HCT116 (cell line): ENCODE measurements at places on chromosomes 7 and 10. TPM values are rescaled to one million over a fixed set of nuclear protein-coding genes. Genes with fewer than 3 reads are reported as not detected.

STOX1 gene
- total RNA-seq: 5.9 TPM

DNA sequence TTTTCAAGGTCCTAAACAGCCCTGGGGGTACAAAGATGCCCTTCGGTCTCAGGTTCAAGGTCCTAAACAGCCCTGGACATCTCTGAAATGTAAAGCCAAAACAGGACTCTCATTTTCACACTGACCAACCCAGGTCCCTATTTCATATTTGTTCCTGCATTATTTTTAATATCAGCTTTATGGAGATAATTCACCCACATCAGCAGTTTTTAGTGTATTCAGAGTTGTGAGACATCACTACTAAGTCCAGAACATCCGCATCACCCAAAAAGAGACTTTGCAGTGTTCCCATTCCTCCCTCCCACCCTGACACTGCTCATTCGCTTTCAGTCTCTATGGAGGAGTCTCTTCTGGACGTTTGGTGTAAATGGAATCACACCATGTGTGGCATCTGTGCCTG is 420.2 kb downstream of the PTPRN2 start:
- H3K4me3 ChIP-seq: no peak overlapping the region
- no peak overlapping the region for H3K27ac ChIP-seq
- no peaks in the 10 kb centered on the region for H3K36me3 ChIP-seq
- H3K4me1 ChIP-seq: no peaks in the 10 kb centered on the region
- no peak for DNase-seq

- no peak overlapping the region for H3K4me3 ChIP-seq
- no peaks in the 10 kb centered on the region for H3K27me3 ChIP-seq
- H3K36me3 ChIP-seq: no peaks in the 10 kb centered on the region
- no peak for DNase-seq
Observed at GRCh38 chr10:17021656-17022465, 107.8 kb downstream of the CUBN start.

DNA sequence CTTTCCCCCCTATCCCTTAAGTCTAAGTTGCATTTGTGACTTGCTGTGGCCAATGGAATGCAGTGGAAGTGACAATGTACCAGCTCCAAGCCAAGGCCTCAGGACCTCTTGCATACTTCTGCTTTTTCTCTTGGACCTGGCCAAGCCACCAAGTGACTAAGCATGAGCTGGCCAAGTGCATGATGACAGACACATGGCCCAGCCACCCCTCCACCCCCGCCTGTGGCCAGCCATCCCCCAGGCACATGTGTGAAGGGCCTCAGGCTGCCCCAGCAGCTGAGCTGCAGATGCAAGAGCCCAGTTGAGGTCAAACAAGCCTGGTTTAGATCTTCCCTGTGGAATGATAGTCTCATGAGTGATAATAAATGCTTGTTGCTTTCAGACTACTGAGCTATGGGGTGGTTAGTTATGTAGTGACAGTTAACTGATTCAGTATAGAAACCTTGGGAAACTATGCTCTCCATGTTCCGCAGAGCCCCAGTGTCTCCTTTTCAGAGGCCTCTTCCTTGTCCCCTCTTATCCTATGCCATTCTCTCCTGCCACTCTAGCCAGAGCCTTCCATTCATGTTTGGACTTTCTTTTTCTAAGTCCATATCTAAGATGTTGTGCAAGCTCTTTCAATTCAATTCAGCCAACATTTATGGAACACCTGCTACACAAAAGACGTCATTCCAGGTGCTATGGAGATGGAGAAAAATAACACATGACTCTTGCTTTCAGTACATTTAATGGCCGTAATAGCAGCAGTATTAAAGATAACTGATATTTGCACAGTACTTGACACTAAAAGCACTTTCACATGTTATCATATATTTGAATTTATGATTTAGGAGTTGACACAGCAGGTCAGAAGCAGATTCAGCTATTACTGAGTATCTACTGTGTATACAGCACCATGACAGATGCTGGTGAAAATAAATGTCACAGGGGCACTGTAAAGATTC is 55.5 kb upstream of the LOXL4 start:
- H3K36me3 ChIP-seq: no peaks in the 10 kb centered on the region
- H3K4me1 ChIP-seq: peaks cover 16% of the 10 kb centered on the region
- peak; percentile 83 for DNase-seq
- H3K27me3 ChIP-seq: peaks cover 5% of the 10 kb centered on the region; the same call in 1 of the 2 replicates
- no peak overlapping the region for H3K4me3 ChIP-seq
- no peak overlapping the region for H3K27ac ChIP-seq

GRCh38 chr10:124196659-124197058 is 103.3 kb upstream of the CHST15 start:
- H3K4me3 ChIP-seq: no peak overlapping the region
- peaks cover 15% of the 10 kb centered on the region; the same call in 1 of the 2 replicates for H3K4me1 ChIP-seq
- H3K36me3 ChIP-seq: no peaks in the 10 kb centered on the region
- H3K27me3 ChIP-seq: no peaks in the 10 kb centered on the region

STAM gene
- total RNA-seq: 23.0 TPM

SLC18A3 gene
- not detected for total RNA-seq

GRCh38 chr7:128757203-128757602 is 18.0 kb downstream of the CALU start:
- no peak overlapping the region for H3K4me3 ChIP-seq
- no peaks in the 10 kb centered on the region for H3K4me1 ChIP-seq
- H3K27ac ChIP-seq: no peak overlapping the region
- DNase-seq: no peak
- H3K36me3 ChIP-seq: peaks cover 42% of the 10 kb centered on the region

DNA sequence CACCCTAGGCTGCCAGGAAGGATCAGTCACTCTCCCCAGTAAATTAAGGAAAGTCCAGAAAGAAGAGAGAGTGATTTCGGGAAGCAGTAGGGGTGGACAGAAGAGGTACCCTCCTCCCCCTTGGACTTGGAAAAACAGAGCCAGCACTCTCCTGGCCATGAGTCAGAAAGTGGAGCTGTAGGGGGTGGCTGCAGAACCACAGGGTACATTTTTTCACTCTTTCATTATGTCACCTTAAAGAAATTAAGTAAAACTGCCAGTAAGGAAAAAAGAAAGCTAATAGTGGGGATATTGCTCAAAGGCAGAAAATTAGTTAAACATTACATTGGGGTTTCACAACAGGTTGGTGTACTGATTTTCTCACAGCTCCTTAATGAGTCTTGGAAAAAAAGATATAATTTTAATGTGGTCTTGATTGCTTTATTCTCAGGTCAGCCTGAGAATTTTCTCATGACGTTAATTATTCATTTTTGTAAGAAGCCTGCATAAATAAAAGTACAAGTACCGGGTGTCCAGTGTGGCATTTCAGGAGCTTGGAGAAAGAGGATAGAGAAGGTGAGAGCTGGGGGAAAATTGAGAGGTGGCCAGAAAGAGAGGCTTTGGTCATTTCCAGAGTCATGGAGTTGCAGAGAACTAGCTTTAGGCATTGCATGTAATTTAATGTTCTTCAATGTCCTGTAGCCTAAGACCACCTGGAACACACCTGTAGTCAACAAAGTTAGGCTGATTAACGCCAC is 23.2 kb upstream of the AOAH start:
- no peak overlapping the region for H3K27ac ChIP-seq
- H3K4me3 ChIP-seq: no peak overlapping the region
- H3K36me3 ChIP-seq: no peaks in the 10 kb centered on the region
- H3K27me3 ChIP-seq: peaks cover 11% of the 10 kb centered on the region
- H3K4me1 ChIP-seq: no peaks in the 10 kb centered on the region

GRCh38 chr10:30026578-30026977 is 32.8 kb downstream of the JCAD start:
- H3K27me3 ChIP-seq: no peaks in the 10 kb centered on the region
- no peaks in the 10 kb centered on the region for H3K36me3 ChIP-seq
- DNase-seq: no peak
- H3K4me1 ChIP-seq: no peaks in the 10 kb centered on the region
- H3K27ac ChIP-seq: no peak overlapping the region
- H3K4me3 ChIP-seq: no peak overlapping the region

DNA sequence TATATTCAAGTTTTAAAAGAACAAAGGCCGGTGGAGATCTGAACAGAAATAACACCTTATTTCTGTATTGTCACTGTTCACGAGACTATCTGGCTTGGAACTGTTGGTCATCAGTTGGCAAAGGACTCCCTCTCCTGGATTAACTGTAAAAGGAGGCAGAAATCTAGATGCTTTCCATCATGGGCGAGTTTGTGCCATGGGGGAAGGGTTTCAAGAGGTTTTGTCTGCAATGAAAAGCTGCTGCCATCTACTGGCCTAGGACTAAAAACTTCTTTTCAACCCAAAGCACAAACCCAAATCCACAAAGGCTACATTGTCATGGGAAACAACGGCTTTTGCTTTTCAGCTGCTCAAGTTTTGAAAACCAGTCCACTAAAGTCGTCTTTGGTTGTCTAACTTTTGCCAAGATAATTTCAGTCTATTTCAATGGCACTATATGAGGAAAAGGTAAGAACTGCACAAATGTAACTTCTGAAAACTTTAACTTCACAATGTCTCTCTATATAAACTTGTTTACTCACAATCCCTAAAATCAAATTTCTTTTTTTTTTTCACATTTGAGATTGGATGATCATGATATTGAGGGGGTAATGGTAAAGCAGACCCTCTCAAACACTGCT is 196.8 kb downstream of the SKAP2 start:
- no peaks in the 10 kb centered on the region for H3K4me1 ChIP-seq
- H3K36me3 ChIP-seq: no peaks in the 10 kb centered on the region
- peak; percentile 94 for DNase-seq
- H3K4me3 ChIP-seq: no peak overlapping the region
- no peaks in the 10 kb centered on the region for H3K27me3 ChIP-seq
- no peak overlapping the region for H3K27ac ChIP-seq

DNA sequence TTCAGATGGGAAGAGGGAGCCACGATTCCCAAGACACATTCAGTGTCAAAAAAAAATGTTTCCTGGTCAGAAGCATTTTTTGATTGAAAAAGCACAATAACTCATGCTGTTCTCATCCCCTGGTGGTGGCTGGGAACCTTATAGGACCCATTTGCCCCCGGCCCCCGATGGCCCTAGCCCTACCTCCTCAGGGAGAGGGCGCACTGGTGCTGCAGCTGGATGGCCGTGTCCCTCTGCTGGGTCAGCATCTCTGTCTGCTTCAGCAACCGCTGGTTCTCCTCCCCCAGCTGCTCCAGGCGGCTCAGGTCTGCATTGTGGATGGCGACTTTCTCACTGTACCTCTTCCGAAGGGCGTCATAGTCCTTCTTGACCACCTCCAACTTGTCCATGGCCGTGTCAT is 83.3 kb downstream of the DLG5 start:
- no peak overlapping the region for H3K27ac ChIP-seq
- peaks cover 20% of the 10 kb centered on the region for H3K4me1 ChIP-seq
- no peaks in the 10 kb centered on the region for H3K27me3 ChIP-seq
- no peak for DNase-seq

DNA sequence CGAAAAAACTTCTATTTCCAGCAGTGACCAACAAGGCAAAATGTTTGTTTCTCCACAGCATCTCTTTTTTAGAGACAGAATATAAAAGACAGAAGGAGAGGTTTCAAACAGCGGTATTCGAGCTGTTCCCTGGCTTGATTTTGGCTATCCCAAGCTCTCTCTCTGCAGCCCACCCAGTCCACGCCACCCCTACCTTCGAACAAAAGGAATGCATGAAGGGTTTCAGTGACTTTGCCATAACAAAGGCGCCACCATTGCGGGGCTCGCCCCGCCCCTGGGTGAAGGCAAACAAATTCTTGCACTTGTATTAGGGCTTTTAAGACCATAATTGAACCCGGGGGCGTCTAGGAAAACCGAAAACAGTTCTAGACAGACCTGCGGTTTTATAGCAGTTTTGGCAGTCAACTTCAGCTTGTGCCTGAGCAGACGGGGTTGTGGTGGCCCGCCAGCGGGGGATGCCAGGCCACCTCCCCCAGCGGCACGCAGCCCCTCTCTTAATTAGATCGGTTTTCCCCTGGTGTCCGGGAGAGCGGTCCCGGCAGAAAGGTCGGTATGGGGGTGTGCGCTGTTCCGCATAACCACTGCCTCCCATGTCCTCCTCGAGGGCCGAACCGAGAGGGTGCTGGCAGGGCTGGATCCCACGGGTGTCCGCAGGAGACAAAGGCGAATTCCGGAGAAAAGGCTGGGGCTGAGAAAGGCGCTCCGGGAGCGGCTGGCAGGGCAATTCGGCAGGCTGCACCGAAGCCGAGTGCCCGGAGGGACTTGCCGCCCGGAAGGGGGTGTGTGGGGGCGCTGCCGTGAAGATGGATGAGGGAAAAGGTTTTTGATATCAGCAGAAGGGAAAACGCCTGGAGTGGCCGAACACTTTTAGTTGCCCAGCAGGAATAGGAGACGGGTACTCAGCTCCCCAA is 2.7 kb upstream of the HOXA11 start:
- no peak overlapping the region for H3K27ac ChIP-seq
- DNase-seq: no peak
- H3K4me3 ChIP-seq: no peak overlapping the region
- no peaks in the 10 kb centered on the region for H3K36me3 ChIP-seq

GRCh38 chr7:106866298-106867281 is 1.5 kb downstream of the PIK3CG start:
- no peaks in the 10 kb centered on the region for H3K27me3 ChIP-seq
- H3K4me1 ChIP-seq: no peaks in the 10 kb centered on the region
- H3K27ac ChIP-seq: no peak overlapping the region
- no peak for DNase-seq
- H3K36me3 ChIP-seq: no peaks in the 10 kb centered on the region
- no peak overlapping the region for H3K4me3 ChIP-seq

PTPRE gene
- total RNA-seq: 12.3 TPM

GRCh38 chr7:118060692-118061091 is 123.3 kb upstream of the LSM8 start:
- H3K4me1 ChIP-seq: no peaks in the 10 kb centered on the region
- 0 out of 2 replicates have a peak, but pooled peaks cover 4% of the 10 kb centered on the region for H3K27me3 ChIP-seq
- no peaks in the 10 kb centered on the region for H3K36me3 ChIP-seq
- no peak for DNase-seq
- no peak overlapping the region for H3K4me3 ChIP-seq
- no peak overlapping the region for H3K27ac ChIP-seq

GRCh38 chr10:131803860-131804425 is 96.9 kb upstream of the PPP2R2D start:
- H3K4me3 ChIP-seq: no peak overlapping the region
- H3K4me1 ChIP-seq: no peaks in the 10 kb centered on the region
- H3K27me3 ChIP-seq: no peaks in the 10 kb centered on the region
- no peak overlapping the region for H3K27ac ChIP-seq
- DNase-seq: no peak

GRCh38 chr10:129095680-129096064 is 371.4 kb upstream of the MGMT start:
- no peaks in the 10 kb centered on the region for H3K36me3 ChIP-seq
- H3K4me1 ChIP-seq: no peaks in the 10 kb centered on the region
- no peak overlapping the region for H3K4me3 ChIP-seq
- H3K27me3 ChIP-seq: no peaks in the 10 kb centered on the region

COL17A1 gene
- total RNA-seq: 3.5 TPM

DNA sequence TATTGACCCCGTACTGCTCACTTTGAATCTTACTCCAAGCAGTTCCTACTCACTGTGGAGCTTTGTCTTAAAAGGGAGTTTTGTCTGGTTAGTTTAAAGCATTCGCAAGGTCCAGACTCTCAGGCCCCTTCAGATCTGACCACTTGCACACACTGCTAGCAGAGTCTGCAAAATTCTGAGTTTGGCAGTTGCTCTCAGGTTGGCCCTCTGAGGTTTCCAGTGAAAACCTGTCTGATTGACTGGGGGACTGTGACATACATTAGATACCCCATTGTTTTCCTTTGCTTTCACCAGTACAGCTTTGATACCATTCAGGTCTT is 149.2 kb downstream of the XPNPEP1 start:
- no peaks in the 10 kb centered on the region for H3K4me1 ChIP-seq
- no peak overlapping the region for H3K4me3 ChIP-seq
- no peaks in the 10 kb centered on the region for H3K27me3 ChIP-seq
- no peak for DNase-seq
- H3K36me3 ChIP-seq: no peaks in the 10 kb centered on the region

- peaks cover 16% of the 10 kb centered on the region for H3K4me1 ChIP-seq
- H3K36me3 ChIP-seq: no peaks in the 10 kb centered on the region
- no peak overlapping the region for H3K27ac ChIP-seq
- no peak overlapping the region for H3K4me3 ChIP-seq
- DNase-seq: no peak
- H3K27me3 ChIP-seq: no peaks in the 10 kb centered on the region
Observed at GRCh38 chr10:17831341-17831740, 22.2 kb downstream of the MRC1 start.
